ENCODE measurements at places on chromosomes 5 and 9. TPM values are rescaled to one million over a fixed set of nuclear protein-coding genes. Genes with fewer than 3 reads are reported as not detected.

TRIP13 gene
- 82.0 TPM for total RNA-seq

KIF20A gene
- 129 TPM for total RNA-seq

QRFP gene
- not detected for total RNA-seq

FOXD4 gene
- total RNA-seq, result not detected

GRCh38 chr5:91369480-91369879 is 13.6 kb downstream of the ARRDC3 start:
- DNase-seq, result no peak

GRCh38 chr9:82912645-82913044 is 150.3 kb downstream of the RASEF start:
- no peak for DNase-seq

DNA sequence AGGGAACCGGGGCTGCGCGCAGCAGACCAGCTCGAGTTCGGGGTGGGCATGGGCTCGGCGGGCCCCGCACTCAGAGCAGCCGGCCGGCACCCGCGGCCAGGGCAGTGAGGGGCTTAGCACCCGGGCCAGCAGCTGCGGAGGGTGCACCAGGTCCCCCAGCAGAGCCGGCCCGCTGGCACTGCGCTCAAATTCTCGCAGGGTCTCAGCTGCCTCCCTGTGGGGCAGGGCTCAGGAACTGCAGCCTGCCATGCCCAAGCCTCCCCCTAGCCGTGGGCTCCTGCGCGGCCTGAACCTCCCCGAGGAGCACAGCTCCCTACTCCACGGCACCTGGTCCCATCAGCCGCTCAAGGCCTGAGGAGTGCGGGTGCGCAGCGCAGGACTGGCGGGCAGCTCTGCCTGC is 172.9 kb upstream of the SLC30A5 start:
- no peak for DNase-seq

GRCh38 chr9:26891726-26892125 is 876 bp downstream of the CAAP1 start:
- no peak for DNase-seq

DNA sequence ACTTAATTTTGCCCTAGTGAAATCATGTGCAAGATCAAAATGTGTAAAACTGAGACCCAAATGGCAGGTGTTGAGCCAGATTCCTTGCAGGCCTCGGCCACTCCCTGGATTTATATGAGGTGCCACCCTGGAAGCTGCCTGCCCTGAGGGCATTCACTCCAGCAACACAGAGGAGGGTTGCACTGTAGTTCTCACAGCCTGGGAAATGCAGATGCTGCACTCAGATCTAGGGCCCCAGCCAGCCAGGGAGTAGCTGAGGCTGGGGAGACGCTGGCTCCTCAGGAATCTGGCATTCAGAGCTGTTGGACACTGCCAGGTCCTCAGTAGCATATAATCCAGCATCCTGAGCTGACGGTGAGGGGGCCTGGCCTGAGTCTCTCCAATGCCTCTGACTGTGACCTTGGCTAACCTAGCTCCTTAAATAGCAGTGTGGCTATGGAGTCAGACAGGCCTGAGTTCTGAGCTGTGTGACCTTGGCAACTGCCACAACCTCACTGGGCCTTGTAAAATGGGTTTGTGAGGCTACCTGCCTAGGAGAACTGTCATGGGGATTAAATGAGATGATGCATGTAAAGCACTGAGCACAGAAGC is 8.7 kb downstream of the KCNMB1 start:
- DNase-seq, result no peak

DNA sequence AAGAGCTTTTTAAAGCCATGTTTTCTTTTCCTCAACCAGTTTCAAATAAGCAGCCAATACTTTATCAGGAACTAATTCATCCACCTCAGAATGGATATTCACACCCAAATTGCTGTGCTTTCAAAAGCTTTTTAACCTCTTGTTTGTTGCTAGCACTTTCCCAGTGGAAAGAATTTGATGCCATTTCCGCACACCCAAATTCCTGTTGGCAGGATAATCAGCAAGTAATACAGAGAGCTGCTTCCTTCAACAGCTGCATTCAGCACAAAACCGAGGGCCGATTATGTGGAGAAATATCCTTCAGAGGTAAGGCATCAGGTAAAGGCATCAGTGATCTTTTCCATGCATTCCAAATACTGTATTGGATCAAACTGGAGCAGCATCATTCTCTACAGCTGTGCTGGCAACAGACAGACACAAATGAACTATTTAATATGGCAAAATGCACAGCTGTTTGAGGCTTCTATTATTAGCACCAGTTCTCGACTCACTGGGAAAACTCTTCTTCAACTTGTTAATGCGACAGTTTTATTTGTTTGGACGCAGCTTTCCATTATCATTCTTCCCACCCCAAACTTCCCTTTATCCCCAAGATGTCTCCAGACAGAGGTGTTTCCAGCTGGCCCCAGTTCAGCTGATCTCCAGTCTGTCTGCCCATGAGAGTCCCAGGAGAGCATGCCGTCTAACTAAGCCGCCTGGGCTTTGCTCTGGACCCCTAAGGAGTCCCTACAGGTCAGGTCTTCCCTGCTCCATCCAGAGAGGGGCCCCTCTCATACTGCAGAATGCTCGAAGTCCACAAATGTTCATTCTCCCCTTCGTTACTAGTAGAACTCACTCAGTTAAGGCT is 22.2 kb upstream of the MGAT1 start:
- no peak for DNase-seq

GRCh38 chr9:125515983-125516940 is 190.7 kb downstream of the MAPKAP1 start:
- no peak for DNase-seq

Data from MG63 (cell line).